KBM-7 (cell line): ENCODE measurements at places on chromosomes 12 and 14.

GRCh38 chr14:105852378-105853088 is 326.1 kb downstream of the TMEM121 start:
- no peak for DNase-seq

DNA sequence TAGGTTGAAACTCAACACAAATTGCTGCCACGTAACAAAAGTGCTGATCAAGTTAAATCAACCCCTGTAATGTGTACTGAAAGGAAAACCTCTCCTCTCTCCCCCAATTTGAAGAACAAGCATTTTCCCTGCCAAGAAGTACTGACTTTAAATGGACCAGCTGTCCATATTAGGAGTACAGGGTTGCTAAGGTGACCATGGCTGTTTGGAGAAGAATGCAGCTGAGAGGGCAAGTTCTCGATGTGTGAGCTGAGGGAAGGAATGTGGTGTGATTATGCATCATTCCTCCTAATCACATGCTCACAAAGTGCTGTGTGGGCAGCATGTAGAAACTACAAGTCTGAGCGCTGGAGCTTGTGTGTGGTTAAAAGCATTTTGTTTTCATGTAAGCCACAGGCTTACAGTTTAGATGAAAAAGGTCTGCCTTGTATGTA is 50.9 kb upstream of the CCT2 start:
- DNase-seq = no peak

DNA sequence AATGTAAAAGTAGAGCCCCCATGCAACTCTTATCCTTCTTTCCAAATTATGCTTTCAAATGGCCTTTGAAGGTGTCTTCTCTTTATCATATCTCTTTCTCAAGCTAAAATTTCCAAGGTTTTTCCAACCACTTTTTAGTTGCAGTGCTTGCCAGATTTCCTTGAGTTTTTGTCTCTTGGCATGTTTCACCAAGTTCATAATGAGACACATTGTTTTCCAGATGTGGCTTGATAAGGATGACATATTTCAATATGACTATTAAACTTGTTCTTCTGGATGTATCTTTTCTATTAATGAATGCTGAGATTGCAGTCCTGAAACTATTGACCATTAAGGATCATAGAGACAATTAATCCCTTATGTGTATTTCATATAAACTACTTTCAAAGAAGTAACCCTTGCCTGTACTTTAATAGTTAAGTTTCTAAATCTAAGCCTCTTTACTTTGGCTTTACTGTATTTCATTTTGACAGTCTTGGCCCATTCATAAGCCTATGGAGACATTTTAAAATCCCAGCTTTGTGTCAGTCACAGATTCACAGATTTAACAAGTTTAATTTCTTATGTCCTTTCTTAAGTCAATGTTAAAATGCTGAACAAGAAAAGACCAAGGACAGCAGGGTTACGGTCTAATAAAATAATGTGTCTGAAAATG is 151.5 kb downstream of the LRFN5 start:
- no peak for DNase-seq

DNA sequence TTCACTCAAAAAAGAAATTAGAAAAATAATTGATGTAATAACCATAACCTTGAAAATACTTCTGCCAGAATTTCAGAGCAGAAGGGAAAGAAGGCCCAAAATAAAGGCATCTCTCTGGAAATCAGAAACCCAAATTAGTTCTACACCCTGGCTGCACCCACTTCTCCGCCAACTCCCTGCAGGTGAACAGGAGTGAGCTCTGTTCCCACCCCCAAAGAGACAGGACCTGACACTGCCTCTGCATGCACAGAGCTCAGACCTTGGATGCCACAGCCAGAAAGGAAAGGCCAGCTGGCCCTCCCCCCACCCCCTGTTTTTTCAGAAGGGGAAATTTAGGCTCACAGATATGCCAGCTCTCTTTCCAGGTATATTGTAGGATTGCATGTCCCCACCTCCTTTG is 228.2 kb downstream of the BCL11B start:
- DNase-seq = no peak

- DNase-seq = peak; percentile 90
Observed at GRCh38 chr14:100067971-100068959, 3.0 kb downstream of the EVL start.

DNA sequence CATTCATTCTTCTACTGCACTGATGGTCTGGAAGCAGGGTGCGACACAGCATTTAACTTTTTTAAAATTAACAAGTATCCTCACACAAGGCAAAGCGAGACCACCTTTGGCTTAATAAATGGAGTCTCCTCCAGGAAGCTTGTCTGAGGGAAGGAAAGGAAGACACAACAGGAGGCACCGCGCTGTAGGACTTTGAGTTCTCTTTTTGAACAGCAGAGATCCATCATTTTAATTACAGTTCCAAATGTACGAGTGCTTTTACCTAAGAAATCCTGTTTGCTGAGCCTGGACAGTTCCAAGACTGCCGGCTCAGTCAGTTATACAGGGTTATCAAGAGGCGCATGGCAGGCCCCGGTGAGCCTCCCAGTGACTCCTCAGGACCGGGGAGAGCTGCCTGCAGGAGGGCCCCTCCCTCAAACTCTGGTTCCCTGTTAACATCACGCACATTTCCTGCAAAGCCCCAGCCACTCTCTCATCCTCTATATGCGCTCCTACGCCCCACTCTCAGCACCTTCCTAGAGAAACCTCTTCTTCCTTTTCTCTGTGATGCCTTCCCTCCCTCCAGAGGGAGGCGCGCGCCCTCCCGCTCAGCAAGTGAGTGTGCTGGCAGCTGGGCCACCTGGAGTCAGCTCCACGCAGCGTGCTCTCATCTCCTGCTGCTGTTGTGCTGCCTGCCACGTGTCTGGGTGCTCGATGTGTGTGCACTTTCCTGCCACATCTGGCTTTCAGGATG is 46.1 kb downstream of the STX2 start:
- DNase-seq = no peak

- no peak for DNase-seq
Observed at GRCh38 chr12:75856235-75856634, 175.3 kb downstream of the PHLDA1 start.

DNA sequence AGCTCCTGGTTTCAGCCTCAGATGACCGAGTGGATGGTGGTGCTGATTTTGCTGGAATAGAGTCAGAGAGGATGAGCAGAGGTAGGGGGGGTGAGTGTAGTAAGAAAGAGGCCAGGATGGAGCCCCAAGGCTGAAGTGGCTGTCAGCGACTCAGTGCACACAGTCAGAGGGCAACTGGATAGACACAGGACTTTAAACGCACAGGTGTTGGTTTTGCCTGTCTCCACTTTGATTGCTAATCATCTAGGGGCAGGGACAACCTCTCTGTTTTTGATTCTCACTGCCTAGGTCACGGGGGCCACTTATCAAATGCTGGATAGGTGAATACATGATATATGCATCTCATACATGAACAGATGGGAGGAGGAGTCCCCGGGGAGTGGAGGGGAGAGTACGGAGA is 99.5 kb downstream of the EGLN3 start:
- no peak for DNase-seq

DNA sequence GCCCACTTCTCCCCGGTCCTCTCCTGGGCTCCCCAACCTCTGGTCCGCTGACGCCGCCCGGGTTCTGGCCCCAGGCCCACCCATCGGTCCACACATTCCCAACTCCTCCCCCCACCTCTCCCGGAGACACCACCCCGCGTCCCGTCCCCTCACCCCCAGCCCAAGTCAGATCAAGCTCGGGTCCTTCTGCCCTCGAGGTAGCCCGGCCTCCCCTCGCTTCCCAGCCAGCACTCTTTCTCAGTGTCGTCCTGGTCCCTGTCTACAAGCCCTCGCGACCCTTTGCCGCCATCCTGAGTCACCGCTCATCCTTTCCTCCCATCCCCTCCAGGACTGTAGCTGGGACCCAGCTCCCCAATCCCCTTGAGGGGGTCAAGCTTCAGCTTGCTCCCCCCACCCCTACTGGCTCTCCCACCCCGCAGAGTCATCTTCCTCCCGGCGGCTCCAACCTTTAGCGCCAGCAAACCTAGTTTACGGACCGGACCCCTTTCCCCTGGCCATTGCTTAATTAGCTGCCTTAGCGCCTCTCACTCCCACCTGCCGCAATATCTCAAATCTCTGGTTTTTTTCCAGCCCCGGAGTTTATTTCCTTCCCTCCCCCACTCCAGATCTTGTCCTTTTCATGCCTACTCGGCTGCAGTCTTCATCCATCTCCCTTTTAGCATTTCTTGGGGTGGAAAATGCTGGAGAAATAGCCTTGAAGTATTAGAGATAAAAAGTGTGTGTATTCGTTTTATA is 1.1 kb downstream of the PPP4R4 start:
- peak; percentile 11 for DNase-seq

DNA sequence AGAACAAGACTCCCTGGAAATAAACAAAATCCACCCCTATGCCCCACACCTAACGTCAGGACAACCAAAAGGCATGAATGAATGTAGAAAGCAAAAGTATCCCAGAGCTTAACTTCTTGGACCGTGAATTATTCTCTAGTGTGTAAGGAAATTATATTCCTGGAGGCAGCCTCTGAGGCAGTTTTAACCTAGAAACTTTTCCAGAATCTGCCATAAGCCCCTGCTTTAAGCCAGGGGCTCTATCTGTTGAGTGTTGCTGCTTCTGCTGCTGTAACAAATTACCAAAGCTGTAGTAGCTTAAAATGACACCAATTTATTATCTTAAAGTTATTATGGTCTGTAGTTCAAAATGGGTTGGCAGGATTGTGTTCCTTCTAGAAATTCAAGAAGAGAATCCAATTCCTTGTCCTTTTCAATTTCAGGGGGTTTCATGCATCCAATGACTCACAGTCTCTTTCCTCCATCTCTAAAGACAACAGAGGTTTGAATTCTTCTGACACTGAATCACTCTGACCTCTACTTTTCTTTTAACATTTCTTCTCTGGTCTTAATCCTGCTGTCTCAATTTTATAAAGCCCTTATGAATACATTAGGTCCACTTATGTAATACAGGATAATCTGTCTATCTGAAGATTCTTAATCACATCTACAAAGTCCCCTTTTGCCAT is 242.7 kb downstream of the ATXN7L3B start:
- DNase-seq = no peak

DNA sequence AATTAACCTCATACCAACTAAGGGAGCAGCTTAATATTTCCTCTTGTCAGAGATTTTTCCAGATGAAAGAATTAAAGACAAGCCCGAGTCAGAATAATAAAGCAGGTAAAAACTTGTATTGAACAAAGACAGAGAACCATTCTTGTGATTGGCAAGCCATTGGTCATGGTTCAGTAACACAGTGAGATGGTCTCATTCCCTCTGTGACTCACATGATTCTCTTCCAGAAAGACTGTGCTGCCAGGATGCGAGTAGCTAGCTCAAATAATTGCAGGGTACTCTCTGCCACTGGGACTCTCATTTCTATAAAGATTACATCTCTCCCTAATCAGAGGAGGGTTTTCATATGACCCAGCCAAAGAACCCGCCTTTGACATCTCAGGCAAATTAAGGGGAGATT is 179.4 kb downstream of the PHLDA1 start:
- no peak for DNase-seq

GRCh38 chr14:61444215-61444768 is 122.9 kb downstream of the PRKCH start:
- peak; percentile 56 for DNase-seq
